Testis (tissue), 5 donors: ENCODE measurements at places on chromosomes 7 and 10. TPM values are rescaled to one million over a fixed set of nuclear protein-coding genes. Genes with fewer than 3 reads are reported as not detected.

The LSM5 gene
- total RNA-seq = 19.6 TPM

The WNT8B gene
- total RNA-seq = 0.37 TPM

The ADAM22 gene
- 4.4 TPM for total RNA-seq

The COL26A1 gene
- 1.1 TPM for total RNA-seq

The ARMH3 gene
- total RNA-seq = 21.6 TPM

The ZNF92 gene
- 10.8 TPM for total RNA-seq

The BHLHA15 gene
- total RNA-seq = 0.50 TPM

The CALHM3 gene
- total RNA-seq = 0.39 TPM
